ENCODE measurements at places on chromosomes 5 and 9. TPM values are rescaled to one million over a fixed set of nuclear protein-coding genes. Genes with fewer than 3 reads are reported as not detected.

DNA sequence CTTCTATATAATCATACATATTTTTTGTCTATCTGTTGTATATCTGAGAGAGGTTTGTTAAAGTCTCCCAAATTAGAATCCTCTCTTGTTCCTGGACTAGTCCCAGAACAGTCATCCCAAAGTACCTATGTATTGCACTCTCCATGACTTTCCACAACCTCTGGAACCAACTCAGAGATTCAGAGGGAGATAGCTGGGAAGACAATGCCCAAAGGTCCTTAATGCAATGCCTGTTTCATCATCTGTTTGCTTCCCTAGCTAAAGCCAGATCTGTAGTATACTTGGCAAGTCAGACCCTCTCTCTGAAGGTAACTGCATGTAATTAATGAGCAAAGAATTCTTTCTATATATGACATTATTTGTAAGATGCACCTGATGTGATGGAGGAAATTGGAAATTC is 89.4 kb downstream of the ZNF474 start:
- DNase-seq = no peak

- DNase-seq = no peak
These were observed 3.3 kb upstream of the PRDM6 start for GRCh38 chr5:123085638-123086286.

DNA sequence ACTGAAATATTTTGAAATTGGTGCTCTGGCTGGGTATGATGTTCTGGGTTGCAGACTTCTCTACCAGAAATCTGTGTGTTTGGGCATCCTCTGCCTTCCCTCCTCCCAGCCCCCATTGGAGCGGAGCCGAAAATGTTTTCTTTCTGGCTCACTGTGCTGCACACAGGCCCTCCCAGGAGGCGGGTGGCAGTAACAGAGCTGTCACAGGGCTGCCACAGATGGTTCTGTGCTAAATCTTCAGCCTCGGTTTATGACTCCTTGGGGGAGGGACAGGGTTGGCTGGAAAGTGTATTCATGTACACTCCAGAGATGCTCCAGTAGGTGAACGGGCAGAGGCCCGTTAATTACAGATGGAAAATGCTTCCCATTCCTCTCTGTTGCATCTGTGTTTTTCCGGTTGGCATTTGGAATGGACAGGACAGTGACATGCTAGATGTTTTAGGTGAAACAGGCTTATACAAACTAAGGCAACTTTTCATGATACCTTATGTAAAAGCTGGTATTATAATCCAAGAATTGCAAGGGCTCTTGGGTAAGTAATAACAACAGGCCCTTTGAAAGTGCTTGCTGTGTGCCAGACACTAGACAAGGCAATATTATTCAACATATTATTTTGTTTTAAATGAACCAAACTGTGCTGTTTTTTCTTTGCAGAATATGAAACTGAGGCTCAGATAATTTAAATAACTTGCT is 180.2 kb downstream of the ADCY2 start:
- no peak for DNase-seq

- no peak for DNase-seq
These were observed 474 bp downstream of the HMGCR start for GRCh38 chr5:75337366-75338021.

GRCh38 chr5:141657937-141658545 is 6.8 kb upstream of the FCHSD1 start:
- DNase-seq = no peak

The WNK2 gene
- total RNA-seq = 4.5 TPM

DNA sequence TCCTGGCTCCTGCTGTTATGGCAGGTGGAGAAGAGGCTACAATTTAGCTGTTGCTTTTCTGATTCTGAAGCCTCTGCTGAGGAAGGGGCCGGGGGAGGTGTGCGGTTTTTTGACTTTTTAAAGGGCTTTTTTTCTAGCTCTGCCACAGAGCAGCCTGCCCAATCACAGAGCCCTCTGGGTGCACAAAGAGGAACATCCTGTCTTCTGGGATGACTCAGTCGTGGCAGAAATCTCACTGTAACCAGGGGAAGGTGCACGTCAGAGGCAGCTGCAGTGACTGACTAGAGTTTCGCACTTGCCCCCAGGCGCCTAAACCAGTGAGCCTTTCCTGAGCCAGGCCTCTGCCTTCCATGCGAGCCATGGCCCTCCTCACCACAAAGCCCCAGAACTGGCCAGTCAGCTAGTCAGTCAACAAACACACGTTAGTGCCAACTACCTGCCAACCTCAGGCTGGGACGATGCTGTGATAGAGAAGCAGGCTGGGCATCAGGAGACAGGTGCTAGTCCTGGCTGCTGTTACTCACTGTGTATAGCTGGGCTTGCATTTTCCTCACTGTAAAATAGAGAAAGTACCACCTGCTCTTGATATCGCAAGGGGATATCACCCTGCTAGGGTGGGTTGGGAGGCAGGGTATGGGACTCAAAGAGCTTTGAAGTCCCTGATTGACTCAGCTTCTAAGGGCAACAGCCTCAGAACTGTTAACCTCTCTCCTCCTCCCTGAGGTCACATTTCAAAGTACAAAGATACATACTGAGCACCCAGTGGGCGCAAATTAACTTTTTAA is 2.2 kb downstream of the AKNA start:
- no peak for DNase-seq

DNA sequence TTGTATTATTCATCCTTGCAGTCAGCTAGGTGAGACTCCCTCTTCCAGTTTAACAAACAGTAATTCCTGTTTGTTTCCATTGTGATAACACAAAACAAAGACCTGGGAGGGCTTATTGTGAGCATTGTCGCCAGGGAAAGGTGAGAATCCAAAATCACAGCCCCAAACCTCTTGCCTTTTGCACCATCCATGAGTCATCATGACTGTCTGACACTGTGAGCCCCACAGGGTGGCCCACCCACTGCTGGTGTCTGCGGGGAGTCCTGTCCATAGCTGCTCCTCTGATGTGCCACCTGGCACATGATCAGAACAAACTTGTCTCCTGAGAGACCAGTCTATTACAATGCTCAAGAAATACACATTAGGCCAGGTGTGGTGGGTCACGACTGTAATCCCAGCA is 33.7 kb upstream of the S1PR3 start:
- no peak for DNase-seq

DNA sequence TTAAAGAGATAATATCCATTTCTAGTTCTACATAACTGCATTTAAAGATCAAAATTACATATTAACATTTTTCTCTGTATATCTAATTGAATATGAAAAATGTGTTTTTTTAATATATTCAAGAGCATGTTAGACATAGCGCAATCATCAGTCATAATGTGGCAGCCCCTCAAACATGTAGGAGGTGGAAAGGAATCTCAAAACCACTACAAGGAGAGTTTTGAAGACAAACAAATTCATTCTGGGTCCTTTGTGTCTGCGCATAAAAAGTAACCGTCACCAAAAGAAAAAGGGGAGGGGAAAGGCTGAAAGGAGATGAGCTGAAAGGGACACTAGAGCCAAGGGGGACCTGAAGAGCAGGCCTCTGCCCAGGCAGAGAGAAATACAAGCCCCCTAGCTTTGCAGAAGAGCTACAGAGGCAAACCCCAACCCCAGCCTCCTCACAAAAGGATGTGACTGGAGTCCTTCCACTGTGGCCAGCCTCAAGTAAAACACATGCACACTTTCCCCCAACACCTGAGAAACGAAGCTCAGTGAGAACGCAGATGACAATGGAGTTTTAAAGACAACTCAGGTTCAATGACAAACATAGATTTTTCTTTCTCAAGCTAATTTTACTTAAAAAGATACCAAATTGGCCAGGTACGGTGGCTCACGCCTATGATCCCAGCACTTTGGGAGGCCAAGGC is 62.0 kb downstream of the MAPKAP1 start:
- DNase-seq = no peak

The RNF224 gene
- not detected for total RNA-seq

GRCh38 chr9:88721025-88721424 is 186.0 kb downstream of the NXNL2 start:
- DNase-seq = no peak

The INSL6 gene
- total RNA-seq = not detected

The TAF1L gene
- not detected for total RNA-seq

DNA sequence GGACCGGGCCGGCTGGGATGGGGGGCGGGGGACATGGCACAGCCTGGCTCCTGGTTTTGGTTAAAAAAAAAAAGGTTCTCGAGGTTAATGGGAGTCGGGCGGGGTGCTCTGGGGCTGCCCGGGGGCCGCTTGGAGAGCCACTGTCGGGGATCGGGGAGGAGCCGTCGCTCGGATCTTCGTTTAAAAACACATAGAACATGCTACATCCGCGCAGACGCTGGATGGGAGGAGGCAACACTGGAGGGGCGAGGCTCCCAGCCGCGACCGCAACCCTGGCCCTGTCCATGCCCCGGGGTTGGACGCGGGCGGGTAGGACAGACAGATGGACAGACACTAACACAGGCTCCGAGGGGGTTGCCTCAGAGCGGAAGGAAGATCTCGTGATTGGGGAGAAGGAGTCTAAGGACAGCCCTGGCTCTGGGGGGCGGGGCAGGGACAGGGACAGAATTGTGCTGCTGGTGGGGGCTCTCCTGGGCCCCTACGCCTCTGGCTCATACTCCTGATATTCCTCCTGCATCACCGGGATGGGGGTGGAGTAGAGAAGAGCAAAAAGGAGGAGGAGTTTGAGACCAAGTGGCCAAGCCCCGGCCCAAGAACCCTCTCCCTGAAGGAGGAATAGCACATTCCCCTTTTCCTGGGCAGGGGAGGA is 9.9 kb downstream of the SNCB start:
- DNase-seq = no peak

The WDR38 gene
- total RNA-seq = not detected

The SLC34A1 gene
- total RNA-seq = not detected

DNA sequence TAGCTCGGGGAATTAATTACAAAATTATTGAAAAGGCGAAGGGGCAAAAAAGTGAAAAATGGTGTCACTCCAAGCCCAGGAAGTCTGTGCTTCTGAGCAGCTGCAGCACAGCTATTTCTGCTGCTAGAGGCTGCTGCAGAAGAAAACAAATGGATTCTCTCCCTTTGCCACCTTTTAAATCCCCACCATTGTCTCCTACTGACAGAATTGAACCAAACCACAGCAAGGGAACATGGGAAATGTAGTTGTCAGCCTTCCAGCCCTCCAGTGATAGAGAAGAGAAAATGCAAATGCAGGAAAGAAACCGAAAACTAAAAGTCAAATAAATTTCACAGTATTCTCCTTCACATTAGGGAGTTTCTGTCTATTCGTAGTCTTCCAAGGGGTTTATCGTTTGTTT is 33.4 kb upstream of the CDC42SE2 start:
- DNase-seq = no peak

GRCh38 chr9:105243015-105243686 is 1.3 kb upstream of the SLC44A1 start:
- no peak for DNase-seq

- no peak for DNase-seq
These were observed 297.0 kb downstream of the SH3GL2 start for GRCh38 chr9:17875886-17876285.

DNA sequence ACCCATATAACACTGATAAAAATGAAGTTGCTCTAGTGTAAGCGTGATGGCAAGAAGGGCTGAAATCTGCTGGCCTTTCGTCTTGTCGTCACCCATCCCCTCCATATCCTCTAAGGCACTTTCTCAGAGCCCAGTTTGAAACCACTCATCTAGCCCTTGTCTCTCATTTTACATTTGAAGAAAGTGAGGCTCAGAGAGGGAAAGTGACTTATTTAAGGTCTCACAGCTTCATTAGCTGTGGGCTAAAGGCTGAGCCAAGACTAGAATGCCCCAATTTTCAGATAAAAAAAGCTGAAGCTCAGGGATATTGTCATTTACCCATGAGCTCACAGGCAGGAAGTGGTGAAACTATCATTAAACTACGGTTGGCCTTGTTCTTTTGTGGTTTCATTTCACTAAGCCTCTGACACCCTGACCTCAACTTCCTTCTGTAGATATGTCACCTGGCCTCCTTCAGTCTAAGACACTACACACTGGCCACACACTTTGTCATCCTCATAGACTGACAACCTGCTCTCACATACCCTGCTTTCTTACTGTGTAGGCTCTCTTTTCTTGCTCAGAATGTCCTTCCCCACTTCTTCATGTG is 176.7 kb upstream of the DMAC1 start:
- DNase-seq = no peak

The PCDHGA11 gene
- 0.52 TPM for total RNA-seq

- DNase-seq = no peak
These were observed 15.3 kb upstream of the FAM120A start for GRCh38 chr9:93436218-93436617.

The DBH gene
- total RNA-seq = not detected

- DNase-seq = no peak
These were observed 764.2 kb downstream of the IRX1 start for GRCh38 chr5:4359847-4360246.

- no peak for DNase-seq
These were observed 1633.8 kb downstream of the MAT2B start for GRCh38 chr5:165139262-165139661.

GRCh38 chr5:18027241-18027867 is 393.1 kb downstream of the TAF11L14 start:
- no peak for DNase-seq

DNA sequence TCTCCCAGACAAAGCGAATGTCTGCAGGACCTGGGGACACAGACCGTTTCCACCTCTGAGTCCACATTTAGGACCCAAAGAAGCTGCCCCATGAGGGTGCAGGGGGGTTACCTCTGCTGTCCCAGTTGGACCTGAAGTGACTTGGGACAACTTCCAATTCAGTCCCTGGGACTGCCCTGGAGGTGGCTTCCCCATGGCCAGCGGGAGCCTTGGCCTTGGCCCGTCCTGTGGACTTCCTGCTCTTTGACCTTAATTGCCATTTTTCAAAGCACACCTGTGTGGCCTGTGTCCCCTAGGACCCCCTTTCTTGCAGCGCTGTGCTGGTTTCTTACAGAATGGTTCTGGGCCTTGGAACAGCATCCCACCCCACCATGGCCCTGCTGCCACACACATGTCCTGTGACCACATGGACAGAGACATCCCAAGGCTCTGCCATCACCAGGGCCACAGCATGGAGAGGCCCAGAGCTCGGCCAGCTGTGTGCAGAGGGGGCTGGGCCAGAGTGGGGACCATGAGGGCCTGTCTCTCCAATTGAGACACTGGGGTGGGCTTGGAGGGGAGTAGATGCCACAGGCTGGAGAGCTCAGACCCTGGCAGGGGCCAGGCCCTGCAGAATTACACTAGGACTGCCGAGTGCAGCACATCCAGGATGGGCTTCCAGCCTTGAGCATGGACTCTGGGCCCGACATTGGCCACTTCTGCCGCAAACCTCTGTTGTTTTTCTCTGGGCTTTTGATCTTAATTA is 45.8 kb downstream of the SECISBP2 start:
- no peak for DNase-seq

- DNase-seq = no peak
These were observed 52.7 kb upstream of the OTULINL start for GRCh38 chr5:14528926-14529325.

- no peak for DNase-seq
These were observed 148.0 kb downstream of the INSYN2B start for GRCh38 chr5:169832304-169832703.
